Panc1 (cell line): ENCODE measurements at places on chromosomes 3 and 15. TPM values are rescaled to one million over a fixed set of nuclear protein-coding genes. Genes with fewer than 3 reads are reported as not detected.

Gene C2CD4A
- total RNA-seq = 0.15 TPM

Gene LSG1
- total RNA-seq = 72.9 TPM

Gene DLL4
- total RNA-seq = 0.31 TPM

Gene EXOSC7
- total RNA-seq = 38.4 TPM

Gene PLA2G4D
- total RNA-seq = not detected

Gene SPINK8
- not detected for total RNA-seq

Gene PDHB
- 66.6 TPM for total RNA-seq

Gene P3H2
- total RNA-seq = 82.2 TPM

Gene COLQ
- total RNA-seq = 0.64 TPM

- DNase-seq = no peak
These were observed 29.2 kb upstream of the UMPS start for GRCh38 chr3:124700880-124701684.

- DNase-seq = no peak
These were observed 144.0 kb upstream of the ATP10A start for GRCh38 chr15:26007151-26007550.

- no peak for DNase-seq
These were observed 351.7 kb downstream of the IGSF11 start for GRCh38 chr3:118682921-118683320.

DNA sequence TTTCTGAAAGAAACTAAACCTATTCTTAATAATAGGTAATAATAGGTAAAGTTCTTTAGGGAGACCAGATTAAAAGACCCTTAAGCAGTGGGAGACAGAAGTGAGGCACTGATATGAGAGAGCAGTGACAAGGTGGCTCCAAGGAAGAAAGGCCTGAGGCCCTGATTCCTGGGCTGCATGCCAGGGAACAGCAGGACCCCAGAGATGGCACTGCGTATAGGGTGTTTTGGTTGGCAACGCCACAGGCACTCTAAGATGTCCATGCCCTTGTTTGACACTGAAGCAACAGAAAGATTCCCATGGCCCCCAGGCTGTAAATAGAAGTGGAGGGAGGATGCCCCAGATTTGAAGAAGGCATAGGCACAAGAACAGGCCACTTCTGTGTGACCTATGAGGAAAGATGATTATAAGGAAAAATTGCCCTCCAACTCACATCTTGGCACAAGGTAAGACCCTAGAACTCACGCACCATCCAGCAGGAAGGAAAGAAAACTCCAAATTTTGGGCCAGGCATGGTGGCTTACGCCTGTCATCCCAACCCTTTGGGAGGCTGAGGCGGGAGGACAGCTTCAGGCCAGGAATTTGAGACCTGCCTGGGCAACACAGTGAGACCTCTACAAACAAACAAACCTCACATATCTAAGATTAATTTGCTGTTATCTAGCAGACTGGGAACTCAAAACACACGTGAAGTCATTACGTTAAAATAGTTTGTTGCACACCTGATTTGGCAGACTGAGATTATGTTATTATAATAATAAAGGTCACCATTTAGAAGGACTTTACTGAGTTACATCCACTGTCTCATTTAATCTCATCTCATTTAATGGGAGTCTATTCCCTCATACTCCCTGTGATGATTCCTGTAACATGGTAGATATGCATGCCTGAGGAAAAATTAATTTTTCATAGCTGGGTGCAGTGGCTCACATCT, 10.5 kb upstream of the BLM start:
- DNase-seq = no peak

DNA sequence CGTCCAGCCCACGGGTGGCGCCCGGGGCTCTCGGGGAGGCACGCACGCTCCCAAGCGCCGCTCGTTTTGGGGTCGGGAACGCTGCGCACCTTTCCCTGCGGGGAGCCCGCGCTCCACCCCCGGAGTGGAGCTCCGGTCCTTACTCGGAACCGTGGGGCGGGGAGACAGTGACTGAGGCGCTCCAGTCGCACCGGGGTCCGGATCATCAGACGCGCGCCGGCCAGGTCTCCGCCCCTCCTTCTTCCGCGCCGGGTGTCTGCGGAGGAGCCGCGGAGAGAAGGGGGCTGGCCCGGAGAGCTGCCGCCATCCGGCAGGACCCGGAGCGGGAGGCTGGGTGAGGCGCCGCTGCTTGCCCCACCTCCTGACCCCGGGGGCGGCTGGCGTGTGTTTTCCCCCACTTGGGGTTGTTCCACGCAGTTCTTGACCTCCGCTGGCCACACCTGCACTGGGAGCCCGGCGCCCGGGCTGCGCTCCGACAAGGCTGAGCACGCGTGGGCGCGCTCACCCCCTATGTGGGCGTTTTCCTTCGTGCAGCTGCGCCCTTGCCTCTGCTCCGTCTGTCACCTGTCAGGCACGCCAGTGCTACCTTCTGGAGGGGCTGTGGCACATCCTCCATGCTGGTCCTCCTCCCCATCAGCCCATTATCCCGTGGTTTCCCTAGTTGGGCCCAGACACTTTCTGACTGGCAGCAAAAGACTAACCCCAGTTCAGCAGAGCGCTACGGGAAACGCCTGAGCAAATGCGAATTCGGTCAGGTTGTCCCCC, at the start of gene MCF2L2:
Gene MCF2L2, minus strand, starts transcription at position 173 of the 765 bp plus-strand sequence. CDS start 642 bp downstream, outside the sequence.
- DNase-seq = no peak

DNA sequence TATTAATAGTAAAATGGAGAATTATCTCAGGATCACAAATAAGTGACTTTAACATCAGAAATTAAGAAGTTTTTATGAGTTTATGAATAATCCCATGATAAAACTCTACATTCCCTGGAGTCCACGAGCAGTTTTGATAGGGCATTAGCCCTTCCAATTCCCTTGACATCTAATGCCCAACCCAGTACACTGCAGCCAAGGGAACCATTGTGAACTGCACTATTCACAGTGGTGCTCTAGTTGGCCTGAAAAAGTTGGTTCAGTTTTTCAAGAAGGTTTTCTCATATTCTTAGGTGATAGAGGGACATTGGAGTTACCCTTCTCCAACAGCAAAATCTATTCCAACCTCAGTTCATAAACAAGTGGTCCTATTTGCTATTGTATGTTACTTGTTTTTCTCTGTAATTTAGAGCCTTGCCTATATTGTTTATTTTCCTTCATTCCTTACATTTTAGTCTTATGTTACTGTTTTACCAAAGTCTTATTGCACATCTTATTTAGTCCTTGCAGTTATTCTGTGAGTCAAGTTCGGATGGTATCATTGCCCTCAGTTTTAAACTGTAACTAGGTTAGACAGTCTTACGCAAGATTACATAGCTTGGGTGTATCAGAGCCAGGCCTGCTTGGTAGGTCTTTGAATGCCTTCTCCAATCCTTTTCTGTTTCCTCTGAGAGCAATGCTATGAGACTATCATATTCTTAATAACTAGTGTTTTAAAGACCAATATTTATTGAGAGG, 57.9 kb upstream of the SAMMSON start:
- no peak for DNase-seq

- no peak for DNase-seq
These were observed 3.5 kb downstream of the NR2E3 start for GRCh38 chr15:71813723-71814470.

DNA sequence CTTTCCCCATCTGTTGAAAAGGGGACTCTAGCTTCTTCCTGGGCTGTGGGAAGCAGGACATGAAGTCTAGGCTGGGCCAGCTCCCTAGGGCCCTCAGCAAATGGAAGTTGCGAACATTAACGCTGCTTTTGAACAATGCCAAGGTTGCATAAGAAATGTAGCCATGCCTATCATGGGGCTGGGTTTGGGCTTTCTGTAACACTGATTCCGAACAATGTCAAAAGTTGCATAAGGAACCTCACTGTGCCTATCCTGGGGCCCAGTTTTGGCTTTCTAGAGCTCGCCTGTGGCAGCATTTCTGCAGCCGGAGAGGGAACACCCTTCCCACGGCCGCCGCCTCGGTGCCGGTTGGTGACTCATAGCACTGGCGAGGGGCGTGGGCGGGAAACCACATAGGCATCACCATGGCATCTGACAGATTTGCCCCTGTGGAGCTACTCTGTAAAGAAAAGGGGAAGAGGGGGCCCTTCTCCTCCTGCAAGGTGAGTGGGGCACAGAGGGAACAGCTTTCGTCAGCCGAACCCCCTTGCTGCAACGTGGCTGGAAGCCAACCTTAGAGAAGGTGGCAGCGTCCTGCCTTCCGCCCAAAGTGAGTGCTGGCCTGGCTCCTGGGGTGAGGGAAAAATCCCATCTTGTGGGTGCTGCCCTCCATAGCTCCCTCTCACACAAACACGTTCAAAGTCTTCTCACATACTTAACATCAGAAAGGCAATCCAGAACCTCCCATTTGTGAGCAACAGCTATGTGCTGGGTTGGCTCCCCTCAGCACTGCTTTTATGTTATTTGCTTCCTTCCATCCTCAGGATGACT, 46.6 kb upstream of the ATP2B2 start:
- DNase-seq = no peak

GRCh38 chr15:47334805-47335535, 382.3 kb upstream of the SEMA6D start:
- DNase-seq = no peak

DNA sequence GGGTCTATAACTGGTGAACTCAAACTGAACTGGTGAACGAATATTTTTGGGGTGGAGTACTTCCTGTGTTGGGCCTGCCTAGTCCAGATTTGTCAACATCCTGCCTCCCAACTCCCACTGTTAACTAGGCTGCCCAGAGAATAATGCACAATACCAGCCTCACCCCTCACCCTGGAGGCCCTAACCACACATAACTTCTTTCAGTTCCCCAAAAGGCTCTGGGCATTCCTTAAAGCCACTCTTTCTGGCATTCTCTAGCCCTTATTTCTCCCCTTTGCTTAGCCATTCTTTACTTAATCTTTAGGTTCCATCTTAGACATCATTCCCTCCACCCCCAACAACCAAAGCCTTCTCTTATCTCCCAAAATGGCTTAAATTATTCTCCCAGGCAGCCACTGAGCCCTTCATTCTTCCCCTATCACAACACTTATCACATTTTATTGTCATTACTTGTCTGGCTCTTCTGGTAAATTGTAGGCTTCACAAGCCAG, 9.1 kb upstream of the SEC11A start:
- no peak for DNase-seq

DNA sequence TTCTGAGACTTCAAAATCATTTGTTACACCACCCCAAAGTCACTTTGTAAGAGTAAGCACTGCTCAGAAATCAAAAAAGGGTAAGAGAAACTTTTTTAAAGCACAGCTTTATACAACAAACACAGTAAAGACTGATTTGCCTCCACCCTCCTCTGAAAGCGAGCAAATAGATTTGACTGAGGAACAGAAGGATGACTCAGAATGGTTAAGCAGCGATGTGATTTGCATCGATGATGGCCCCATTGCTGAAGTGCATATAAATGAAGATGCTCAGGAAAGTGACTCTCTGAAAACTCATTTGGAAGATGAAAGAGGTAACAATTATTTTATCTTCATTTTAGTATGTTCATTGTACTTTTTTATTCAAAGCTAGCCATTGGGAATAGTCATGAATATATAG, 32.6 kb downstream of the BLM start:
- no peak for DNase-seq

DNA sequence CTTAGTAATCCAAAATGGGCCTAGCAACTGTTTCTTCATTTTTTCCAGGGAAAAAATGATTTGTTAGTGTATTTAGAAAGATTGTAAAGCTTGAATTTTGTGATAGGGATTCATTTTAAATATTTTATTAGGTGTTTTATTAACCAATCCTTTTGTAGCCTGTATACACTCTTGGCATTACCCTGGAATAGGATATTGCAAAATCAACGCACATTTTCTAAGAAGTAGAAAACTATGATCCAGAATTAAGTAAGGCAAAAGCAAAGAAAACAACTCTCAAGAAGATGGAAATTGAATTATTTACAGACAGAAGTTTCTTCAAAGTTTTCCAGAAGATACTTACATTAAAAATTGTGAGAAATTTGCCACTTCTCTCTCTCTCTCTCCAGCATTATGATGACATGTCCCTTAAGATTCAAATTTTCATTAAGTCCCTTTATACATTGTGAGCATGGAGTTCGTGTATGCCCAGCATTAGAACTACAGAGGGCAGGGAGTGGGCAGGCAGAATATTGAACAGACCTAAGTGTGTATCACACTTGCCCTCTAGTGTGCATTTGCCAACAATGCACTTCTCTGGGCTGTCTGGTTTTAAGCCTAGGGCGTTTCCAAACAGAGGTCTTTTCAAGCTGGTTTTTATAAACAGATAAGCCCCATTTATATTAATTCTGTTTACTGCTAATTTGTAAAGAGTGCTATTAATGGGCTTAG, 28.5 kb upstream of the CMSS1 start:
- no peak for DNase-seq

DNA sequence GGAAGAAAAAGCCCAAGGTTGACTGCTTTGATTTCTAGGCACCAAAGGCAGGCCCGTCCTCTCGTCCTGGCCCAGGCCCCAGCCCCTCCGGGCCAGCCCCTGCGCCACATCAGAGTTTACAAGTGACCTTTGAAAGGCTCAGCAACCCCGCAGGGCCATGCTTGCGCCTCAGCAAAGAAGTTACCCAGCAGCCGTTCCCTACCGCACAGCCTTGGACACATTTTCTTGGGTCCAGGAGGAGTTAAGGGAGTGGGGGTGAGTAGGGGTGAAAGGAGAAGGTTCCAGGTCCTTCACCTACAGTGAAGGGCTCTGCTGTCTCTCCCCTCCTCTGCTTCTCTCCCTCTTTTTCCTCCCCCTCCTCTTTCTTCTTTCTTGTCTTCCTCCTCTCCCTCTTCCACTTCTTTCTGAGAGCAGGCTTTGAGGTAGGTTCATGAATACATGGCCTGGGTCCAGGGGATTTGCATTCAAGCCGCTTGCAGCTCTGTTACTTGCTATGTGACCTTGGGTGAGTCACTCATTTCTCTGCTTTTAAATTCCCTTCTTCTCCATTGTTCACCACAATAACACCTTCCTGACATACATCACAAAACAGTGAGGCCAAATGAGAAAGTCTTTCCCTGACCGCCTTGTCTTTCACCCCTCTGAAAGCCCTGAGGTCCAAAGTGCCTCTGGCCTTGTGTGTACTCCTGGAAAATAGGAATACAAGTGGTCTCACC, 223.3 kb upstream of the TPRG1 start:
- peak; percentile 62 for DNase-seq

DNA sequence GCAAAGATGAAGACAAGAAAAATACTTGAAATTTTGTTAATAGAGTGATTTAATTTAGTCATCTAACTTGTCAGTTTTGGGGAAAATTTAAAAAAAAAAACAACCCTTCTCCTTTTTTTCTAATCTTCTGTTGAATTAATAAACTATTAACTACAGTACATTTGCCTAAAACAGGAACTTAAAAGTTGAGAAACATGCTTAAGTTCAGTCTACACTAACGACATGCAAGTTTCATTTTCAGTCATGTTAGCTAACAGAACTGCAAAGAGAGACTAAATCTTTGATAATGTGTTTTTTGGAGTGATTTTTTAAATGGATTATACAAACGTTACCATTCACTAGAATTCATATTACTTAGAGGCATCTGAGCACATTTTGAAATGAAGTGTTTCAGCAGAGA, 71.9 kb upstream of the MBNL1 start:
- no peak for DNase-seq

GRCh38 chr3:46209746-46210470, 1.8 kb upstream of the CCR1 start:
- no peak for DNase-seq

GRCh38 chr3:22920006-22920405, 283.1 kb upstream of the UBE2E2 start:
- no peak for DNase-seq

- no peak for DNase-seq
These were observed 145.7 kb upstream of the PLAAT1 start for GRCh38 chr3:193095366-193095765.
